Stromal cell of bone marrow (primary cell): ENCODE measurements at places on chromosomes 4 and X.

DNA sequence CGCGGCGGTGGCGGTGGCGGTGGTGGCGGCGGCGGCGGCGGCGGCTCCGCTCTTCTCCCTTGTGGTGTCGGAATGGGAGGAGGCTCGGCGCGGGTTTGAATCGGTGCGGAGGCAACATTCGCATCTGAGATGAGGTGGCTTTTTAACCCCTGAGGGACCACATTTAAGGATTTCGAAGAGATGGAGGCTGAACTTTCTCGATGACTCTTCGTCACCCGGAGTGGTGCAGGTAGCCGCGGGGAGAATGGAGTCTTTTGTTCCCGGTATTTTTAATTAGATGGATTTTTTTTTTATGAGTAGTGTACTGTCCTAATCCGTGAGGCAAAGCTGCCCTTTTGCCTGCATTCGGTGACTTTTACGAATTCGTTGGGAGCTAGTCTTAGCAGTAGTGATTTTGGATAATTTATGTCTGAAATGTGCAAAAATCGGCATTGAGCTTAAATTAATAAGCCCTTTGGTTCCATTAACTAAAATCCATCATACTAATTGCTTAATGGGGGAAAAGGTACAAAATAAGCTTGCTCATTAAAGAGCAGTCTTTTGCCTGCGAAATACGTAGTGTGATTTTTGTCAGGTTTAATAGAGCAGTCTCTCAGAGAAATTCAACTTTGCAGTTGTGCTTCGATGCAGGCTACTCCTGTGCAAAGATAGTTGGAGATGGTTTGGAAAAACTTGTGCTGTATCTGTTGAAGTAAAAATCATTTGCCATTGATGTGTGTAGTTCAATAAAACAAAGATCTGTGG lies 206.2 kb downstream of the TENM3 start:
- DNase-seq = no peak

DNA sequence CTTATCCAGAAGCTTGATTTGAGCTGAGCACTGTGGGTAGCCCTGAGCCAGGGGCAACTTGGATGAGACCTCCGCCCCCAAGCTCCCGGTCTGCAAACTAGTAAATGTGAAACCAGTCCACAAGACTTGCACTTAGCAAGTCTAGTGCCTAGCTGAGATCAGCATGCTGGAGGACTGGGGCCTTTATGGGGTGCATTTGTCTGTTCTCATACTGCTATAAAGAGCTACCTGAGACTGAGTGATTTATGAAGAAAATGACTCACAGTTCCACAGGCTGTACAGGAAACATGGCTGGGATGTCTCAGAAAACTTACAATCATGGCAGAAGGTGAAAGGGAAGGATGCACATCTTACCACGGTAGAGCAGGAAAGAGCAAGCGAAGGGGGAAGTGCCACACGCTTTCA lies 42.1 kb upstream of the HOPX start:
- DNase-seq = no peak

DNA sequence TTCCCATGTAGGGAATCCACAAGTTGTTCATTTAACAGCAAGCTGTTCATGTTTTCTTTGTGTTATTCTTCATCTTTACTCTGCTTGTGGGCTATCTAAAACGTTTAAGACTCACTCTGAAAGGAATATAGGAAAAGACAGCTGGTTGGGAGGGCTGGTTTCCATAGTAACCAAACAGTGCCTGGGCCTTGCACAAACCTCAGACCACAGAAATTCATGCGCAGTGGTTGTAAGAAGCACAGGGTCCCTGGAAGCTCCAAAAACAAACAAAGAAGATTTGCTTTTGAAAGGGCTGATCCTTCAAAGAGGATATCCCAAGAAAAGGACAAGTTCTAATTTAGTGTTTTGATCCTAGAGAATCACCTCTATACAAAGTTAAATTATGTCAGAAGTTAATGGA lies 7.8 kb downstream of the SERTM2 start:
- peak; percentile 25 for DNase-seq

- no peak for DNase-seq
Measured at GRCh38 chrX:39760930-39761329, 336.8 kb downstream of the BCOR start.
